ENCODE measurements at places on chromosomes 6 and 20.

DNA sequence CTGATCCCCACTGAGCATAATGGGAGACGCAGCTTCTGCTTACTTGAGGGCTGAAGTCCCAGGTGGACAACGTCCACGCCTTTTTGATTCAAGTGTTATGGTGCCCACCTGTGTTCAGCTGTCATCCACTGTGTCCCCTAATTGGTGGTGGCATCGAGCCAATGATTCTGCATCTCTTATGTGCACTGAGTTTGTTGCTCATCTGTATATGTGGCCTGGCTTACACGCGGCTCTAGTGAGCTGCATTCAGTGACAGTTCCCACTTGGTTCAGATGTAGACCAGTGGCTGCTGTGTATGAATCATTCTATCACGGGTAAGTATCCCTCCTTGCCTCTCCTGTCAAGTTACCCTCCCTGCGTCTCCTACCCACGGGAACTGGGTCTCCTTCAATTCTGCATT lies 131.2 kb upstream of the CLDN20 start:
- DNase-seq, result no peak

- no peak for DNase-seq
Measured at GRCh38 chr6:14380086-14380820, 262.7 kb downstream of the CD83 start.

GRCh38 chr6:166739117-166739975 lies 112.3 kb upstream of the RPS6KA2 start:
- no peak for DNase-seq

GRCh38 chr6:156718647-156719394 lies 58.4 kb upstream of the ARID1B start:
- no peak for DNase-seq

DNA sequence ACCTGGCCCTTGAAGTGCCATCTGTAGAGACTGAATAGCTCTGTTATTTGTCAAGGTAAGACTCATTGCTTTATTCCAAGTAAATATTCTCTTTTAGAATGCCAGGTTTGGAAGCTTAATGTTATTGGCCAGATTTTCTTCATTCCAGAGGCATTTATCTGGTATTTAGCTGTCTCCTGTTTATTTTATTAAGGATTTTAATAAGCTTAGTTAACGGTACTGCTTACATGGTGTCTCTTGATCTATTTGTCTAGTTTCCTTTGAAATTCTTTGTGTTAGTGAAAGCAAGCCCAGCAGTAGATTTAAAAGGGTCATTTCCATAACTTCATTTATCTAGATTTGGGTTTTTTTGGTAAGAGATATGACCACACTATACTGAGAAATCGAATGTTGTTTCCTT lies 7.7 kb downstream of the RALY start:
- no peak for DNase-seq

- no peak for DNase-seq
Measured at GRCh38 chr6:56889492-56889891, 65.4 kb upstream of the BEND6 start.

- DNase-seq, result no peak
Measured at GRCh38 chr20:59221707-59222252, 58.2 kb downstream of the ZNF831 start.

- no peak for DNase-seq
Measured at GRCh38 chr6:122772724-122773415, 6.6 kb upstream of the FABP7 start.

DNA sequence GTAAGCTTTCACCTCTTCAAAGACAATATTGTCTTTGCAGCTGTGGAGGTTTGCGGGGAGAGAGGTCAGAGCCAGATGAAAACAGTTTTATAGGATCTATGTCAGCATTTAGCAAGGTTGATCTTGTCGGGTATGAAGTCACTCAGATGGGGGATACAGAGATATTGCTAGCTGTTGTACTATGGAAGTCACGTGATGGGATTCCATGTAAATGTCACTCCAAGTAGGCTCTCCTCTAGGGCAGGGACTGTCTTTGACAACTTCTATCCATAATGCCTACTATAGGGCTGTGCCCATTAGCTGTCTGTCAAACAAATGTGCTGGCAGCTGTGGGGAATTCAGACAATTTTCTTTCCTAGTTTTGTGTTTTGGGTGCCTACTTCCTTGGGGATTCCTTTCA lies 54.8 kb downstream of the HECA start:
- no peak for DNase-seq

GRCh38 chr6:56477241-56477640 lies 165.4 kb downstream of the DST start:
- no peak for DNase-seq

GRCh38 chr6:5279891-5280338 lies 18.6 kb downstream of the FARS2 start:
- no peak for DNase-seq

- DNase-seq, result no peak
Measured at GRCh38 chr20:62524505-62524911, 48.7 kb upstream of the GATA5 start.

DNA sequence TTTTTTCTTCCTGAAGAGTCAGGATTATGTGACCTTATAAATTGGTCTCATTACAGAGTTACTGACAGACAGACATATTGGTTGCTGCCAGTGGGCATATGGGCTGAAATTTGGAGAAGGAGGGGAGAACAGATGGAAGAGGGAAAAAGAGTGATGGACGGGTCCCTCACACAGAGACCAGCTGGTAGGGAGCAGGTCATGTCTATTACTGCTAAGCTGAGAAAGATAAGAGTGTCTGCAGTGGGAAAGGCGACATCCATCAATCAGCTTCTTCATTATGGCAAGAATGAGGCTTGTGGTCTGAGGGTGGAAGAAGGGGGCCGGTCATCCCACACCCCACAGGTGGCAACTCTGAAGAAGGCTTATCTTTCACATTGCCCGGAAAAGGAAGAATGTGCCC lies 353.8 kb upstream of the RSPO3 start:
- no peak for DNase-seq

DNA sequence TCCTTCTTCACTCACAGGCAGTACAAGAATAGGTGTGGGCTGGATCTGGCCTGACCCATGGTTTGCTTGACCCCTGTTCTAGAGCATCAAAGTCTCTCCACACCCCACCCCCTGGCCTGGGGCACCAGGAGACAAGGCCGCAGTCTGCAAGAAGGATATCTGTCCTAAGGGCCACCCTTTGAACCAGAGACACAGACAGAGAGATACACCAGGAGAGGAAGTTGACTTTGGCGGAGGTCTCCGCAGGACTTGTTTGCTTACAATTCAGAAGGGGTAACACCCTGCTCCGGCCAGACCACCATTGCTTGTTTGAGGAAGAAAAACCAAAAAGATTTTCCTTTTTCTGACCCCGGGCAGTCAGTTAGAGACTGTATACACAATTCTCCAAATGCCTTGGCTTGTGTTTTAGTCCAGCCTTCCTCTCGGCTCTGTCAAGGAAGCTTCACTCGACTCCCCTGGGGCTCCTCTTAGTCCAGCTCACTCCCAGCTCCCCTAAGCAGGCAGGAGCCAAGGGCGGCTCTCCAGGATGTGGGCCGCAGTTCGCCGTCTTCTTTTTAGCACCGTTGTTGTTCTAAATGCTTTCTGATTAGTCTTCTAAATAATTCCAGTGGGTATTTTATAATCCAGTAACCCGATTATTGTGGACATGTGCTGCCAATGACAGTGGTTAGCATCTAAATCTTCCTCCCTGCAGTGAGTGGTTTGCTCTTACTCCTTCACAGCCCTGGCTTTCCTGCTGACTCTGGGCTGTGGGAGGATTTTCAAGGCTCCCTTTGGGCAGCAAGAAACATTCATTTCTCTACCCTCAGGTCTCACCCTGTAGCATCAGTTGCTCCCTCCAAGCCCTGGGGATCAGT lies 58.6 kb upstream of the MRPS10 start:
- no peak for DNase-seq

DNA sequence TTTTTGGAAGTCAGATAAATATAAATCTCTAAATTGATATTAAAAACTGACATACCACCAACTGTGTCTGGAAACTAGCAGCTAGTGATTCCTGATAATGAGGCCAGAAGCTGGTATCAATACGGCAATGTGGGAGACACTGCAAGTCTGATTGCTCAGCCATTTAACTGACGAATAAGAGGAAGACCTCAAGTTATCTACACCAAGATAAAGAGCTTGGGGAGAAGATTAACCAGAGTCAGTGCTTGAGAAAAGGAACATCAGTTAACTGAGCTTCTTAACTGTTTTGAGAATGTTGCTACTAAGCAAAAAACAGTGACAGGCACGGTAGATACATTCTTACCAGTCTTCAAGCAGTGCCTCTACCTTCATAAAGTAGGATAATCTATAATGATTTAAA lies 140.4 kb upstream of the TENT5A start:
- DNase-seq, result no peak

- DNase-seq, result no peak
Measured at GRCh38 chr20:16279320-16279719, 293.9 kb downstream of the KIF16B start.
